GM03348 (cell line): ENCODE measurements at places on chromosomes 12 and 14.

DNA sequence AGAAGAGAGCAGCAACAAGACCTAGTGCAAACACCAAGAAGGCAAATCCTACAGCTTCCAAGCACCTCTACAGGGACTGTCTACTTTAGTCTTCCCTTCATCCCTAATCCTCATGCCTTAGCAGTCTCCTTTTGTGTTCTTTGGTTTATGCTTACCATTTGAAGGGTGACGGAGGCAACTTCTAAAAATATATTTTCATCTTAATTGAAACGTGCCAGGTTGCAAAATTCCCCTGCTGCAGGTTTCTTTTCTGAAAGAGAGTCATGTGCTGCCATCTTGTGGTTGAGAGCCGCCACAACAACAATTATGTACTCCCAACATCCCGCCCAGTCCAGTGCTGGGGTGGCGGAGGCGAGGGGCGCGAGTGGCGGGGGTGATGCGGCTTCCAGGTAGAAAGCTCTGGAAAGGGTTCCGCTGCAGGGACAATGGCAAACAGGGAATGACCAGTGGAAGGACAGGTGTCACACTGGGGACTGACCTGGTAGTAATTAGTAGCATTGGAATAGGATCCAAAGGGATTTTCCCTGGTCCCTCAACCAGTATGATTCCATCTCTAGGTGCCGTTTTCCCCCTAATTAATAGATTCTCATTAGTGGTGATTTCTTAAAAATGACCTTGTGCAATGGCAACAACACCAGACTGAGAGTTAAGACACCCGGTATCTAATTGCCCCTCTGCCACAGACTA lies 80.3 kb upstream of the GNG2 start:
- DNase-seq, result peak; percentile 82

DNA sequence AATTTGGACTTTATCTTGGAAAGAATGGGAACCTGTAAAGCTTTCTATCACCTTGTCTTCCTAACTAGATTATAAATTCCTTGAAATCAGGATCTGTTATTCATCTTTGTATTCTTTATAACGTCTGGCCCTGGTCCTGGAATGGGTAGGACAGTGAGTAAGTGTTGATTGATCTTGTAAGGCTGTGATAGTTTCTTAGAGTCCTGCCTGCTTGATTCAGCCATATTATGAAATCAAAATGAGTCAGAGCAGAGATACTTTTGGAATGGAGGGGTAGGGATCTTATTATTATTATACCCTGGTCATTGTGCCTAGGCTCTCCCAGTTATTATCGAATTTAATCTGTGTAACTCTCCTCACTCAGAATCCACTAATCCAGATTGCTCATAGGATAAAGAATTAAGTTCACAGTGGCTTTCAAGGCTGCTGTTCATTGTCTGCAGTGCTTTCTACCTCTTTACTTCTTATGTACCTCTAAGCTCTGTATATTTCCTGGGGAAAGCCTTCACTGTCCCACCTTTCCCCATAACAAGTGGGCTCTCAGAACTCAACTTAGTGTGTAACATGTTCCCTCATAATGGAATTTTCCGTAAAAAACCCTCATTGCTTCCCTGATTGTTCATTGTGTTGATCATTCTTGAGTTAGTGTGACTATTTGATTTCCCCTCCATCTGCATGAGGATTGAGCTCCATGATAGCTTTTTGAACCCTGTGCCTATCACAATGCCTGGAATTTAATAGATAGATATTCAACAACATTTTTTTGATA lies 93.3 kb downstream of the DAAM1 start:
- peak; percentile 46 for DNase-seq

GRCh38 chr12:57033431-57033830 lies 16.5 kb downstream of the MYO1A start:
- DNase-seq, result no peak

DNA sequence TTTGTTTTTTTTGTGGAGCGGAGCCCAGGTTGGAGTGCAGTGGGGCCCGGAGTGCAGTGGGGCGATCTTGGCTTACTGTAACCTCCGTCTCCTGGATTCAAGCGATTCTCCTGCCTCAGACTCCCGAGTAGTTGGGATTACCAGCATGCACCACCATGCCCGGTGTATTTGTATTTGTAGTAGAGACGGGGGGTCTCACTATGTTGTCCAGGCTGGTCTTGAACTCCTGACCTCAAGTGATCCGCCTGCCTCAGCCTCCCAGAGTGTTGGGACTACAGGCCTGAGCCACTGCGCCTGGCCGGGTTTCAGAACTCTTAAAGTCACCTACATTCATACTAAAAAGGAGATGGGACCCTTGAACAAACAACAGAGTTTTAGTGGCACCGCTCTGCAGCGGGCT lies 52.7 kb downstream of the KRT80 start:
- DNase-seq, result no peak

DNA sequence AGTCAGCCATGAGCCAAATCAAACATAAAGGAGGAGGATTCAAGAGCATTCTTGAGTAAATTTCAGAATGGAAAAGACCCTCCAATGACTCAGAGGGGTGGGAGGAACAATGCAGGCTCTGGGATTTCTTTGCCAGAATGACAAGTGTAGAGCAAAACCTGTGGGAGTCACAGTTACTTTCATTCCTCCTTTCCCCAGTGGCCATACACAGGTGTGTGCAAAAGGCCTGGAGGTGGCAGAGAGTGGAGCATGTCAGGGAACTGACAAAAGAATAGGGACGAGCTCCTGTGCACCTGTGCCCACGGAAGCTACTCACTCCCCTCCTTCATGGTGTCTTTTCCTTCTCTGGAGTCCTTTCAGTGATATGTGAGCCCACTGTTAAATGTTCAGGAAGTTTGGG lies 9.4 kb upstream of the CIPC start:
- DNase-seq, result no peak

DNA sequence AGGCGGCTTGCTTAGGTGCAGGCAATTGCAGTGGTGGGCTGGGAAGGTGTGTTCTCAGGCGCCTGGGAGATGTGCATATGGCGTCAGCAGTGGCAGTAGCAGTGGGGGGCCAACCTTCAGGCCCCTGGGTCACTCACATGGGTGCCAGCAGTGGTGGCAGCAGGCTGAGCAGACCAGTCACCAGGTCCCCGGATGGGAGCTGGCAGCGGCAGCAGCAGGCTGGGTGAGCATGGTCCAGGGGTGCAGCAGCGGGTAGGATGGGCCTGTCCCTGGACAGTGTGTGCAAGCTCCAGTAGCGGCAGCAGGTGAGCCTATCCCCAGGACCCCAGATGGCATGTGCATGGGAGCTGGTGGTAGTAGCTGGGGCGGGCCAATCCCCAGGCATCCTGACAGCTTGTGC lies 108.5 kb upstream of the TMEM260 start:
- no peak for DNase-seq

DNA sequence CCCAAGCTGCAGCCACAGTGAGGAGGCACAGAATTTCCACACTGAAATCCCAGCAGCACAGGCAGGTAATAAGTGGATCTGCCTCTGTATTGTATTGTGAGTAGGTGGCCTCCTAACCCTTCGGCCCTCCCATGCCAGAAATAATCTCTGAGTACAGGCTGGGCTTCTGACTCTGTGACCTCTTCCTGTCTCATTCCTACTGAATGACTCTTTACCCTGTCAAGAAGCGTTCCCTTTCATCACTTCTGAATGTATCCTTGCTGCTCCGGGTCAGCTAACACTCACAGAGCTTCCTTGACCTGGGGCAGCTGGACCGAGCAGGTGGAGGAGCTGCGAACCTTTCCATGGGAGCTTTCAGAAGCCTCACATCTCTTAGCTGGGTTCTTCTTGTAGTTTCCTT lies 119.6 kb downstream of the SLC8A3 start:
- DNase-seq, result no peak

DNA sequence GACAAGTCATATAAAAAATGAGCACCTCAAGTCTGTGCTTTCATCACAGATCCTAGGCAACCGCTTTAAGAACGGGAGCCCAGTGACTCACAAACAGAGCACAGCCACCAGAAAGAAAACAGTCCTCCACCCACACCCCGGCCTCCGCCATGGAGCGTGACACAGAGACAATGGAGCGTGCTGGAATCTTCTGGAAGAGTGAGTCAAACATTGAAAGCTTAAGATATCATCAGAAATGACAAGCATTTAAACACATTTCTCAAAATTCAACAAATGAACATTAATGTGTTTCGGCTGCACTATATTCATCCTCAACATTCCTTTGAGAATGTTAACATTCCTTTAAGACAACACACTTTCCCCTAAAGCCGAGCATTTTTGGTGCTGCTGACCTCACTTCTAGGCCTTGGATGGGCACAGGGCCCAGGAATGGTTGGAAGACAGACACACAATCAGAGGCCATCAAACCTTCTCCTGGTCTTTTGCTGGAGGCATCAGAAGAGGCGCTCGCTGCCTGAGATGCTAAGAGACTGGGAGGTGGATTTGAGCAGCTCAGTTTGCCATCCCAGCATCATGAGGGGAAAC lies 23.6 kb upstream of the TMEM132D start:
- no peak for DNase-seq

GRCh38 chr14:65453807-65454480 lies 41.4 kb downstream of the FUT8 start:
- no peak for DNase-seq

GRCh38 chr12:93802698-93803423 lies 125.7 kb downstream of the CRADD start:
- DNase-seq, result peak; percentile 30

DNA sequence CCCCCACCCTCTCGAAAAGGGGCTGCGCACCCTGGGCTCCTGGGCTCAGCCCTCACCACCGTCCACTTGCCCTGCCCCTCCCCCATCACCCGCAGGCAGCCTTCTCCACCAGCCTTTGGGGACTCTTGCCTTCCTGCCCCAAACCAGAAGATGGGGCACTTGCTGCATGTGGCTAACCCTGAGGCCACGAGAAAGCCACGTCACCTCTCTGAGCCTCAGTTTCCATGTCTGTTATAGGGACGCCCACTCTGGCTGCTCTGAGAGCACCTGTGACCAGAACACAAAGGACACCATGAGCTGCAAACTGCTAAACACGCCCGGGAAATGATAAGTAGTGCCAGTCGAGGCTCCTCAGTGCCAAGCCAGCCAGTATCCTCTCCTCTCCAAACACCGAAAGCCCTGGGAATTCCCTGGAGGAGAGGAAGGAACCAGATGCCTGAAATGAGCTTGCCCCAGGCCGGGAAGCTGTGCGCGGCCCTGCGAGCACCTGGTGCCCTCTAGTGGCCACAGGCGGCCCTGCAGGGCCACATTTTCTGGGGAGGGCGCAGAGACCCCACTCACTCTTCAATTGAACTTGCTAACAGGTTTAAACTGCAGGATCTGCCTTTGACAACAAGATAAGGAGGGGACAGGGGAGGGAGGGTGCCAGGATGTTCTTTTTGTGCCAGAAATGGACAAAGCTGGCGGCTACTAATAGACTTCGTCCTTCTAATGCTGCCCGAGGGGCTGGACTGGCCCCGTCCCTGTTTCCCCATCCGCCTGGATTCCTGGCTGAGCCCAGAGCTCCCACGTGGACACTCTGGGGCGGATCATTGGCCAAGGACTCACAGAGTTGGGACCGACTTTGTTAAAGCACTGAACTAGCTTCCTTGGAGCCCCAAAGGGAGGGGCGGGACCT lies 10.2 kb upstream of the SERPINA9 start:
- peak; percentile 93 for DNase-seq

- DNase-seq, result peak; percentile 11
Measured at GRCh38 chr12:118330421-118331018, 42.2 kb downstream of the TAOK3 start.

GRCh38 chr14:96263347-96264199 lies 7.6 kb downstream of the BDKRB1 start:
- DNase-seq, result no peak

GRCh38 chr14:94638339-94638738 lies 26.1 kb downstream of the SERPINA3 start:
- DNase-seq, result no peak

- peak; percentile 82 for DNase-seq
Measured at GRCh38 chr12:112992541-112993398, 14.5 kb downstream of the OAS2 start.

DNA sequence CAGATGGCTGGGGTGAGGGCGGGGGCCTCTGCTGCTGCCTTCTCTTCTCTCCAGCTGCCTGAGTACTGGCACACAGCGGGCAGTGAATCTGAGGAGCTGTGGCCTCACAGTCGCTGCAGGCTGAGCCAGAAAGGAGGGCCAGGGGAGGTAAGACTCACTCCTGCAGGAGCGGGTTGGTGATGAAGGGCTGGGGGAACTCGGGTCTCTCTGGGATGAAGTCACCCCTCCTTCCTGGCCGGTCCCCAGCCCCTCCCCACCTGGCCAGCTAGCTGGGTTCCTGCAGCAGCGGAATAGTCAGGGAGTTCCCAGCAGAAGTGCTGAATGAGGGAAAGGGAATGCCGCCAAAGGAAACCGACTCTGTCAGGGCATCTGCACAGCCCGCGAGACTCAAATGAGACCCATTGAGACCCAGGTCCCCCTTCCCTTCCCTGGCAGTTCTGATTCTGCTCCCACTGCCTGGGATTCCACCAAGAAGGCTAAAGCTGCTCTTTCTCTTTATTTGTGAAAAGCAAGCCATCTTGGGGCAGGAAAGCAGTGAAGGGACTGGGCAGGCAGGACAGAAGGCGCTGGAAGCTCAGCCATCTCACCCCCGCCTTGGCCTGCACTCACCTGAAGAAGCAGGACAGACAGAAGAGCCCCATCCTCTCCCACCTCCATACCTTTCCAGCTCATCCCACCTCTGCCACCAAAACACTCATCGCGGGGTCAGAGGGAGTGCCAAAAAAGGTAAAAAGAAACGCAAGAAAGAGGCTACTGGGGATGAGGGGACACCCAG lies 5.3 kb downstream of the NGB start:
- DNase-seq, result no peak

DNA sequence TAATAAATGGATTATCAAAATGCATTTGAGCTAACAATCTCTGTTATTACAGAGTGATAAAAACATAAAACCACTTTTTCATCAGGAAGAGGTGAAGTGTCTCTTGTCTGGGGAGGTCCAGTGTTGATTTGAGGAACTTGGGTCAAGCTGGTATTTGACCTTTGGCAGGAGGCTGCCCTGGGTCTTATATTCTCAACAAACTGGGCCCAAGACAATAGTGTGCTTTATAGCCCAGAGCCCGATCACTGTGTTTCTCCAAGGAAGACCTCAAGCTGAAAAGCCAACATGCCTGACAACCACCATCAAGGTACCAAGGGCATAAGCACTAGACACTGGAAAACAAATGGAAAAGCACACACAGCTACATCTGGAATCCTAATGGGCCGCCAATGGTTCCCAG lies 137.0 kb downstream of the SLC25A21 start:
- DNase-seq, result no peak
